CD4-positive, alpha-beta T cell treated with Interleukin-6 at 100 ng/mL for 8 hours (primary cell): ENCODE measurements at places on chromosomes 7 and 10.

DNA sequence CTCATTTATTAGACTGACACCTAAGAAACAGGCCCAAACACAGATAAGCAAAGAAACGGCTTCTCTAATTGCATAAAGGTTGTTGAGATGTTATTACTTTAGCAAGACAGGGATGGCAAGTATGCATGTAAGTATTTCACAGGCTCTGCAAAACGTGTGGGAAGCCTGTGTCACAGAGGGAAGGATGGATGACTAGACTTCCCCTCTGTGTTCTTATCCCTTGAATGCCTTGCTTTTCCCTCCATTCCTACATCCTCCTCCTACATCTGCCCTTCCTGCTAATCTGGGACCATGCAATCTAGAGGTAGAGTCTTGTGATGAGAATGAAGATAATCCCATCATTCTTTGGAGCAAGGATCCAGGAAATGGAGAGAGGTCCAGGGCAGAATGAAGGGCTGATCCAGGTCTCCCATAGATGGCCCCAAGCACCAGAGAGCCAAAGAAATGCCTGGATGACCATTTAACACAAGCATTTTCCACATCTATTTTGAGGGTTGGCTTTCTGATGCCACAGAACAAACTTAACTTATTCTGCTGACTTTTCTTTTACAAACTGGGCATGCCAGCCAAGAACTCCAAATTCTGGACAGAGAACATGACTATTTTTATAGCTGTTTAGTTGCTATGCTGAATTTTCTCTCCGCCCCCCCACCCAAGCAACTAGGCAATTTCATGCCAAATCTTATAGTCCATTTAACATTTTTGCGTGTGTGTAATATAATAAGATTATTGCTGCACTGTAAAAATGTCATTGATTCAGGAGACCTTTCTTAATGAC, 48.1 kb downstream of the NRP1 start:
- no peak for DNase-seq

DNA sequence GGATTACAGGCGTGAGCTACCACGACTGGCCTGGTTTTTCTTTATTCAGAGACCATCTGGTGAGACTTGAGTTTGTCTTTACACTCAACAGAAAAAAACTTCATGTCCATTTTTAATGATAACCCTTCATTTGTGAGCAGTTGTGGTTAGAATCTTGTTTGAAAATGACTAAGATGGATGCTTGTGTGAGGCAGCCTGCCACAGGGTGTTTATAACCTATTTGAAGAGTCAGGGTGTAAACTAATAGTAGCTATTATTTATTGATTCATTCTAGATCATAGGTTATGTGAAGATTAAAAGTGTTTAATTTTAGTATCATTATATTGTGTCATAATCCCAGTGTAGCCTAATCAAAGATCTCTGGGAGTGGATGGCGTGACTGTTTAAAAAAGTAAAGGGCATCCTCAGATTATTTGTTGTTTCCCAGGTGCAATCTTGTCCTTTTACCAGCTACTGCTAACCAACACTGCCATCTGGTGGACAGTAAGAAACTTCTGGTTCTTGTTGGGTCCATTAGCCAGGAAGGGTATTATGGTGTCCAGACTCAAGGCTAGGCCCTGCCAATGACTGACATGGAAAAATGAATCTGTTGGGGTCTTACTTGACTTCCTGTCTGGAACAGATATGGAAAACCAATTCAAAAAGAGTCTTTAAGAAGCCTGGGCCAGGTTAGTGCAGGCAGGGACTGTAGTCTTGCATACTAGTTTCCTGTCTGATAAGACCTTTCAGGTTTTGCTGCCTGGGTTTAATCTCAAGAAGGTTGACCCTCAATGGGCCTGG, 24.9 kb downstream of the NRBF2 start:
- DNase-seq, result peak; percentile 69

DNA sequence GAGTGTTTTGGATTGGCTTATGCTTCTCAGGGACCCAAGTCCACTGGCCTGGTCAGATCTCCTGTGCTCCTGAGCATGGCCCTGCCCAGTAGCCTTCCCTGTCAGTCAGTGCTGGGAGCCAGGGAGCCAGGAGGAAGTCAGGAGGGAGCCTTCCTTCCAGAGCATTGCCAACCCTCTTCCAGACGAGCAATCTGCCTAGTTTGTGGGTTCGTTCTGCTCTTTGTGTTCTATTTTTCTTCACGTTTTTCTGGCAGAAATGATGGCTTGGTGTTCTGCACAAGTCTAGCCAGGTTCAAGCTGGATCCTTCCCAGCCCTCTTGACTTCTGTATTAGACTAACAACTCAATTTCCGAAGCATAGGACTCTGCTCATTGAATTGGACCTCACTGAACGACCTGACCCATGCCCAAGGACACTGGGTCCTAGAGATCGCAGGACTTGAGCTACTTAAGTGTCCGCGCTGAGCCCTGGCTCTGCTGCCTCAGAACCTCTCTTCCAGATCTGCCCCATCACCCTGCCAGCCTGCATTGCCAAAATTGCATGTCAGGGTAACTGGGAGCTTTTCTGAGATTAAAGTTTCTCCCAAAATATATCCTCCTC, 76.2 kb upstream of the MPP7 start:
- DNase-seq, result no peak

GRCh38 chr10:1733720-1734119, 3.6 kb downstream of the ADARB2 start:
- DNase-seq, result no peak

GRCh38 chr7:50212666-50213621, 91.6 kb upstream of the IKZF1 start:
- DNase-seq, result peak; percentile 51

DNA sequence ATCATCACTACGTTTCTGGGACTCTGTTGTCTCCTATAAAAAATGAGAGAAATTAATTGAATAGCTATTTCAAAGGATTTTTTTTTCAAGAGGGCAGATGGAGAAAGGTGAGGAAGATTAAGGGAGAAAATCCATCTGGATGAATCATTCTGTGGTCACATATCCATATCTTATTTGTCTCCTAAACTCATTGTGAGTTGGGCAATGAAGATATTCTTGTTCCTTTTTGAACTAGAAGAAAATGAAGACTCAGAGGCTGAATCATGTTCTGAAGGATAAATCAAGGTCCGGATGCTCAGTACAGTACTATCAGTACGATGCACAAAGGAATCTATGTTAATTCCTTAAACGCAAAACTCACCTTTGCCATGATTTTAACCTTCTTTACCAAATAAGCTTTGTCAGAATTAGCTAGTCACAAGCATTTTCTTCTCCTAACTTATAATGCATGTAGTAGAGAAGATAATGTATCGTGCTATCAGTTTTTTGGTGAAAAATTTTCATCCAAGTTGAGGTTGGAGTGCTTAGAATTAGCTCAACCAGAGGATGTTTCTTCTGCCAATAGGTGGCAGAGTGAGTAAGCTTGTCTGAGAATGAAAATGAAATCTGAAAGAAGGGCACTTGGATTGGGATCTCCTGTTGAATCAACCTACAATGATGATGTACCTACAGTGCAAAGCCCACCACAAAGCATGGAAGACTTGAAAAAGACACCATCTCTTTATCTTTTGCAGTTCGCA, 446.9 kb downstream of the KIF20B start:
- no peak for DNase-seq

DNA sequence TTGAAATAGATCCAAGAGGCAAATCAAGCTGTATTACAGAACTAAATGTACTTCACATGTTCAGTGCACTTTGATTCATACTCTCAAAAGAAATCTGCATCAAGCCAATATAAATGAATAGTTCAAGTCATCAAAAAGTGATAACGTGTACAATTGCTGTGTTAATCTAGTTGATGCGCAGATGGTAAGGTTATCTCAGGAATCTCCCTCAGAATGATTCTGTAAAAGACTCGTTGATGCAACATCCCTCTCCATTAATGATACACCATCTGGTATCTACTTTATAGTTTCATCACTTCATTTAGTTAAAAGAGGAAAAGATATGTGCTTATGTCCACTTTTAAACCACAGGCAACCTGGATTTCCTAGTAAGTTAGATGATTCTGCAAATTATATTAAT, 200.6 kb downstream of the CHCHD3 start:
- DNase-seq, result no peak

DNA sequence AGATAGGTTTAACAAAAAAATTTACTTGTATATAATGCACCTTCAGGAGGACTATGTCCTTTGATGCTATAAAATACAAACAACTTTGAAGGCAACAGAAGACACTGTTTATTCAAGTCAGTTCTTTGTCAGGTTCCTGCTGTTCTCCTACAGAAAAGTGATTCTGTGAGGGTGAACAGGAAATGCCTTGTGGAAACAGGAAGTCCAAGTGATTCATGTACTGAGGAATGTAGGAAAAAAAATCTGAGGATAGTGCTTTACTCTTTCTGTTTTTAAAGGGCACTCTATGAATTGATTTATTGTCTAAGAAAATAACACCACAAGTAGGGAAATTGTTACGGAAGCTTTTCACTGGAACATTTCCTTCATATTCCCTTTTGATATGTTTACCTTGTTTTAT, 171.9 kb downstream of the HDAC9 start:
- DNase-seq, result no peak

GRCh38 chr10:88027570-88027969, 164.1 kb downstream of the PTEN start:
- no peak for DNase-seq

GRCh38 chr10:123860856-123861255, 30.8 kb downstream of the CPXM2 start:
- no peak for DNase-seq

DNA sequence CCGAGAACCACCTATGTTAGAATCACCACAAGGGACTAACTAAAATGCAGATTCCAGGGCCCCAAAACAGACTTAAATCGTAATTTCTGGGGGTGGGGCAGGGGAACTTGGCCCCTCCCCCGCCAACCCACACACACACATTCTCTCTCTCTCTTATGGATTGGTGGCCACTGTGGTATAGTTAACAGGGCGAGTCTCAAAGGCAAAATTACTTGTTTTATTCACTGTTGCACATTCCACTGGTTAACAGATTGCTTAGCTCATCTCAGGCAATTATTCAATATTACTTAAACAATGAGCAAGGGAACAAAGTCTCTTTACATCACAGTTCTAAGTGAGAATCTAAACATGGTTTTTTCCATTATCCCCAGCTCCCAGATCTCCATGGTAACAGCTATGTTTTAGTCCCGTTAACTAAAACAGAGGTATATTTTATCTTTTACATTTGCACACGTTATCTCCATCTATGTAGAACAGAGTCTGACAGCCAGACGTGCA, 38.5 kb downstream of the IGF2BP3 start:
- DNase-seq, result no peak

DNA sequence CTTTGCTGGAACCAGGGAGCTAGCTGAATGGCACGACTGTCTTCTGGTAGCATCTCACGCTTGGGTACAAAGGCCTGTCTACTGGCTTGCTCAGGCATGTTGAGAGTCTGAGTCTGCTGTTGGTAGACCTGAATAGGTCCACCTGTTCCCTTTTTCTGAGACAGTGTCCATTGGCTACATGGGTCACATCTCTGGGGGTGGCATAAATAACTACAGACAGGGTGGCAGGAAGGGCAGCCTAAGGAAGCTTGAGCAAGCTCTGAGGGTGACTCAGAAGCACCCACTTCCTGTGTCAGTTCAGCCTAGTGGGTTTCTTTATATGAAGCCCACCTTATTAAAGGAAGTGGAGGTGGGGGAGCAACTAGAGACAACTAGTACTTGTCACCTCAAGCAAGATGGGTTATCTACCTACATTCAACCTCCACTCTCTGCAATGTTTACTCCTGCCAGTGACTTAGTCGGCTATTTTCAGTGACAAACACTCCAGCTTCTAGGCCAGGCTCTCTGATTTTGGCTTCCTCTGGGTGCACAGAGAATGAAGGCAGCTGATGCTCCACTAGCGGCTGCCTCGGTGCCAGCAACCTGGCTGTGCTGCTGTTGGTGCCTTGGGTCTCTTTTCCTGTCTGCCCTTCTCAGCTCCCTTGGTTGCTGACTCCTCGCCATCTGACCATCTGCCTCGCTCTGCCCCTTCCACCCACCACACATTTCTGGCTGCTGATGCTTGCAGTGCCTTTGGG, 5.7 kb upstream of the ZYX start:
- peak; percentile 64 for DNase-seq

DNA sequence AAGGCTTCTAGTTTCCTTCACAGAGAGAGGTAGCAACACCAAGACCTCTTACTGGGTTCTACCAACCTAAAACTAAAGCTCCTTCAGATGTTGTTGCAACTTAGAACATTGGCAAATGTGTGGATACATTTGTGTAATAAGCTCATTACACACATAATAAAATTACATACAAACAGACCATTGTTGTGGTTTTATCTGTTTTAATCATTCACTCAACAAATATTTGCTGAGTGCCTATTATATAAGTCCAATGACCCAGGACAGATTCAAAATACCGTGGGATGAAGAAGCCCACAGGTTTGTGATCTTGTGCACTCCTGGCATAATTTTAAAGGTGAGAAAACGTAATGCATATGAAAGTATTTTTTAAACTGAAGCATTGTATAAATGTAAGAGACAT, 160.4 kb upstream of the NPVF start:
- no peak for DNase-seq

- no peak for DNase-seq
Measured at GRCh38 chr10:48464871-48465736, 139.8 kb downstream of the ARHGAP22 start.

- no peak for DNase-seq
Measured at GRCh38 chr7:55508221-55509011, 63.9 kb downstream of the VOPP1 start.

DNA sequence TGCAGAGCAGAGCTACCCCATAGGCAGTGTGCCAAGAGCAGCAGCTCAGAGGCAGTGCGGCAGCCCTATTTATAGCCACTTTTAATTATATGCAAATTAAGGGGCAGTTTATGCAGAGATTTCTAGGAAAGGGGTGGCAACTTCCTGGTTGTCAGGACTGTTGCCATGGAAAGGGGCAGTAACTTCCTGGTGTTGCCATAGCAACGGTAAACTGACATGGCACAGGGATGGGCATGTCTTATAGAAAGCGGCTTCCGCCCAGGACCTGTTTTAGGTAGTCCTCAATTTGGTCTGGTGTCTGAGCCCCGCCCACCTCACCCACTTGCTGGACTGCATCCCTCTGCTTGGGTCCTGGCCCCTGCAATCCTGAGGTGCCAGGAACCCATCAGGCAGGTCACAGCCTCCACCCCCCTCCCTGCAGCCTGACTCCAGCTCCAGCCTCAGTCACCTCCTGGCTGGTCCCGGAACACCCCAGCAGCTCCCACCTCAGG, 115.8 kb downstream of the TMEM130 start:
- no peak for DNase-seq

GRCh38 chr7:37191797-37192196, 256.9 kb downstream of the ELMO1 start:
- DNase-seq, result no peak
